ENCODE measurements at places on chromosomes 13 and 19.

- no peak for DNase-seq
Observed at GRCh38 chr13:65378943-65379519, 1851.1 kb downstream of the PCDH9 start.

- DNase-seq, result no peak
Observed at GRCh38 chr13:68535329-68535728, 1305.2 kb upstream of the PCDH9 start.

- no peak for DNase-seq
Observed at GRCh38 chr13:97435323-97435722, 1.4 kb downstream of the RAP2A start.

DNA sequence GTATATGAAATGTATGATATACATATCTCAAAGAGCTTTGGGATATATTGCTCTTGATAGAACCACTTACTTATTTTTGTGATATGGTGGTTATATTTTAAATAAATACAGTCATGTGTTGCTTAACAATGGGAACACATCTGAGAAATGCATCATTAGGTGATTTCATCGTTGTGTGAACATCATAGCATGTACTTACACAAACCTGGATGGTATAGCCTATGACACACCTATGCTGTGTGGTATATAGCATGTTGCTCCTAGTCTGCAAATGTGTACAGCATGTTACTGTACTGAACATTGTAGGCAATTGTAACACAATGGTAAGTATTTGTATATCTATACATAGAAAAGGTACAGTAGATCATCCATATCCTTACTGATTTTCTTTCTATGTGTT lies 7.7 kb downstream of the RB1 start:
- no peak for DNase-seq

DNA sequence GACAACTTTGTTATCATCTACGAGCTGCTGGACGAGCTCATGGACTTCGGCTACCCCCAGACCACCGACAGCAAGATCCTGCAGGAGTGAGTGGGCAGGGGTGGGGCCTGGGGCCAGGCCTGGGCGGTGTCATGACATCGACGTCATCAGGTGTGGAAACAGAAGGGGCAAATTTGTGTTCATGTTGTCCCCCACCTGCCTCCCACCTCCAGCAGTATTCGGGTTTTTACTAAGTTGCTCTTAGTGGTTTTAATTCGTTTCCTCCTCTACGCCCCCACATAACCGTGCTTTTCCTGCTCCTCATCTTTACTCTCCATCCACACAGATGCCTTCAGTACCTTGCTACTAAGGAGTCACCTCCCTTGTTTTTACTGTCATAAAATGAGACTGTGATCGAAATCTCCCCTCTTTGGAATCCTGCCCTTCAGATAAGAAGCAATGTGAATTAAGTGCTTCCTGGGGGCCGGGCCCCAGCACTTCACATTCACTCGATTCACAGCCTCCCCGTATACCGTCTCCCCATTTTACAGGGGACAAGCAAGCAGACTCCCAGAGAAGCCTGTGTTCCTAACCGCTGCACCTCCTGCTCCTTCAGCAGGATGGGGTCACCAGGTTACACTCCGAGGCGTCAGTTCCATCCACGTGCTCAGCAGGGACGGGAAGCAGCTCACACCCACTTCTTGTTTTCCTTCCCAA lies 10.5 kb downstream of the AP1M1 start:
- DNase-seq, result no peak

DNA sequence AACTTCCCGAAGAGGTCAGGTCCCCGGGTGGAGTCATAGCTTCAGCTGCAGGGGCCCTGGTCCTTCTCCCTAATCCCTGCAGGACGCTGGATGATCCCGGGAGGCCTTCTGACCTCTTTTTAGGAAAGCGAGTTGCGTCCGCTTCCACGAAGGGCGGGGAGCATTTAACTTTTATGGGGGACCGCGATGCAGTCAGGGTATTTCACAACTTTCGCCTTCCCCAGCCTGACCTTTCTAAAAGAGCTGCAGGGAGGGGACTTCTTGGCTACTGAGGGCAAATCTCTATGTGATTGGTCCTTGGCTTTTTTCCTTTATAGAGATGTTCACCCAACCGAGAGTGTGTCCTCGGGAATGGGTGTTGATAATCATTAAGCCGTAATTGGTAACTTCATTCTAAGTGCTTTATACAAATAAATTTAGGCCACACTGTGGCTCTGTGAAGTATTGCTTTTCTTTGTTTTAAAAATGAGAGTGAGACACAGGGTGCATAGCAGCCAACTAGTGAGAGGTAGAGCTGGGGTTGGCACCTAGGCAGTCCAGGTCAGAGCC lies 778 bp downstream of the ZNF230 start:
- DNase-seq, result no peak

GRCh38 chr13:36764536-36764935 lies 54.5 kb upstream of the RFXAP start:
- no peak for DNase-seq

DNA sequence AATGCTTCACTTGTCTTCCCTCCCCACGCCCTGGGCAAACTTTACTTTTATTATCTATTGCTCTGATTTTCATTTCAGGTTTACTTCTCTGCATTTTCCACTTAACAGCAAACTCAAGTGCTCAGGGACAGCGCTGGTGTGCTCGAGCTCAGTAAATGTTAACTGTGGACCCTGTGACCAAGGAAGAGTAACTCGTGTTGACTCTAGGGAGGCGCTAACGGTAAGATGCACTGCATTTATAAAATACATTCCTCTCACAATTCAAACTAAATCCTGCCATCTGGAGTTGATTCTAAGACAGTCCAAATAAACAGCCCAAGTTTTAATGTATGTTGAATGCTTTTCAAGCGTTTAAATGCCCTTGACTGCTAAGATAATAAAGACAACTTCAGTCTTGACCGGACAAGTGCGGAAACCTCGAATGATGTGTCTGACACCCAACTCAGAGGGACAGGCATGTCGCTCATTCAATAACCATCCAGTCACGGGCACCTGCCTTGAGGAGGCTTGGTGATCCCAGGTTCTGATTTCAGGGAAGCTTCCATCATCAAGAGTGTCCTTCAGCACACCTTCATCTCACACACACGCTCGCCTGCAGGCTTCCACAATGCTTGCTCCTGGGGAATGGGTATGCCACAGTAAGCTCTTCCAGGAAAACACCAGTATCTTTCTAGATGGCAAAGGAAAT lies 93.2 kb downstream of the STK24 start:
- no peak for DNase-seq

GRCh38 chr13:28637714-28638355 lies 21.1 kb upstream of the POMP start:
- DNase-seq, result no peak

- no peak for DNase-seq
Observed at GRCh38 chr13:75704927-75705288, 68.8 kb downstream of the LMO7 start.

GRCh38 chr19:38664503-38665211 lies 17.2 kb downstream of the ACTN4 start:
- no peak for DNase-seq

DNA sequence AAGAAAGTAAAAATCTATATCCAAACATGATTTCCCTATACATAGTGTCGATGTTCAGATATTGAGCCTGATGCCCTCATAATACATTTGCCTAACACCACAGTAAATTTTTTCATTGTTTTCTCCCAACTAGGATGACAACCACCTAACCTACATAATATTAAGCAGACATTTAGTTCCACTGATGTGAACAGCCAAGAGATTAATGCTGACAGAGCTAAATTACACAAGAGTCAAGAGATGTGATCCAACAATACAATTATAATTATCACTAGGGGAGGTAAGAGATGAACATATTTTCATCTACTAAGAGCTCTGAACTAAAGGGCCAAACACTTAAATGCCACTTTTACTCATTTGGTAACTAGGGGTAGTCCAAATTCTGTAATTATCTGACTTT lies 145.9 kb downstream of the DACH1 start:
- no peak for DNase-seq

GRCh38 chr13:85313761-85314503 lies 485.3 kb downstream of the SLITRK6 start:
- DNase-seq, result no peak

GRCh38 chr13:27171827-27172494 lies 350 bp upstream of the USP12 start:
- DNase-seq, result peak; percentile 93

- no peak for DNase-seq
Observed at GRCh38 chr13:105196052-105196451, 1339.4 kb downstream of the EFNB2 start.

GRCh38 chr19:4816202-4816949 lies 15.1 kb downstream of the TICAM1 start:
- DNase-seq, result no peak

GRCh38 chr13:49641801-49642291 lies 13.5 kb downstream of the ARL11 start:
- no peak for DNase-seq

DNA sequence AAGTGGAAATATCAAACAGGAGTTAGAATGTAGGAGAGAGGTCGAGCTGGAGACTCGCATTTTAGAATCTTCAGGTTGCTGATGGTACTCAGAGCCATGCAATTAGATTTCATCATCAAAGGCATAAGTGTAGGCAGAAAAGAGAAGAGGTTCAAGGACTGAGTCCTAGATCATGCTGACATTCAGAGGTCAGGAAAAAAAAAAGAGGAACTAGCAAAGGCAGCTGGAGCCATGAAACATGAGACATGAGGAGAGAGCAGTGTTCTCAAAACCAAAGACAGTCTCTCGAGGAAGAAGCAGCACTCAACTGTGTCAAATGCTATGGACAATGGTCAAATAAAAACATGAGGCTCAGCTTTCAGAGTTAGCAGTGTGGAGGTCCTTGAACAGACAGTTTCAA lies 12.4 kb upstream of the TPP2 start:
- no peak for DNase-seq

- DNase-seq, result no peak
Observed at GRCh38 chr13:73720216-73720840, 413.9 kb downstream of the KLF12 start.

- no peak for DNase-seq
Observed at GRCh38 chr13:40024967-40025714, 369.7 kb downstream of the COG6 start.

DNA sequence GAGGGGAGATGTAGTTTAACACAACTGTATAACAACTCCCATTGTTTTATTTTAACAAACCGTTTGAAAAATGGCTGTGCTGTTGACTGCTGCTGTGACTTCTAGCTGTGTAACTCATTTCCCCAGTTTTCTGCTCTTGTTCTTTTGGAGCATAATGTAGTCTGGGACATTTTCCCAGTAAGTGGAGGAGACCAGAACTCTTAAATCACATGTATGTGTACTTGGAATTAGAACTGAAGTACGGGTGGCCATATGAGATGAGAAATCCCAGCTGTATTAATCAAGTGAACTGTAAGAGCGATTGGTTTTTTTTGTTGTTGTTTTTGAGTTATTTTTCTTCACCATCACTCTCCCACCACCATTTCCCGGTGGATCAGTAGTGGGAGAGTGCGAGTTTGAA lies 49.4 kb upstream of the RNF113B start:
- no peak for DNase-seq

DNA sequence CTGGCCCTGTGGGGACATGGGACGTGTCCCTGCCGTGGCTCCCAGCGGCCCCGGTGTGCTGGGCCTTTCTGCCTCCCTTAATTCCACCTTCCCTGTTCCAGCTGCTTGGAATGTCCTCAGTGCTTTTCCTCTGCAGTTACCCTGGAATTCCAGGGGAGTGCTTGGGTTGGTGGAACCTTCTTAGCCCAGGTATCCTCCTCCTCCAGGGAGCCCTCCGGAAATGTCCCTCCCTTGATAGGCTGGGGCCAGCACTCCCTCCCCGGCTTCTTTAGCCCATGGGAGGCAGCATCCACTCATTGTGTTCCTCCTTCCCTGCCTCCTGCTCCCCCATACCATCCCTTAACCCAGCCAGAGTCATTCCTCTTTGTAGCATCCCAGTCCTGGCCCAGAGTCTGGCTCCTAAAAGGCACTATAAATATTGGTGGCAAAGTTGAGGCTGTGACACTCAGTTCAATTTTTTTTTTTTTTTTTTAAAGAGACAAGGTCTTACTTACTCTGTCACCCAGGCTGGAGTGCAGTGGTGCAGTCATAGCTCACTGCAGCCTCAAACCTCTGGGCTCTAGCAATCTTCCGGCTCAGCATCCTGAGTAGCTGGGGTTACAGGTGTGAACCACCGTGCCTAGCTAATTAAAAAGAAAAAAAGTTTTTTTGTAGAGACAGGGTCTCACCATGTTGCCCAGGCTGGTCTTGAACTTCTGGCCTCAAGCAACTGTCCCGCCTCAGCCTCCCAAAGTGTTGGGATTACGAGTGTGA lies 13.7 kb upstream of the SLC7A10 start:
- no peak for DNase-seq

DNA sequence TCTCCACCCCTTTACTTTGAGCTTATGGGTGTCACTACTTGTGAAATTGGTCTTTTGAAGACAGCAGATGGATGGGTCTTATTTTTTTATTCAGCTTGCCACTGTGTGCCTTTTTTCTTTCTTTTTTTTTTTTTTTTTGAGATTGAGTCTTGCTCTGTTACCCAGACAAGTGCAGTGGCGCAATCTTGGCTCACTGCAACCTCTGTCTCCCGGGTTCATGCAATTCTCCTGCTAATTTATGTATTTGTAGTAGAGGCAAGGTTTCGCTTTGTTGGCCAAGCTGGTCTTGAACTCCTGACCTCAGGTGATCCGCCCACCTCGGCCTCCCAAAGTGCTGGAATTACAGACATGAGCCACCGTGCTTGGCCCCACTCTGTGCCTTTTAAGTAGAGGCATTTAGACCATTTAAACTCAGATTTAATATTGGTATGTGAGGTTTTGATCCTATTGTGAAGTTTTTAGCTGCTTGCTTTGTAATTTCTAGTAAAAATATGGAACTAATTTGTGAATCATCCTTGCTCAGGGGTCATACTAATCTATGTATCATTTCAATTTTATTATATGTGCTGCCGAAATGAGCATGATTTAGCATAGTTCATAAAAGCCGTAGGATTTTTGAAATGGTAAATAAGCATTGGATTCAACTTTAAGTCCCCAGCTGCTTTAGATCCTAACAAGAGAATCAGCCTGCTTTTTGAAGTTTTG lies 584.5 kb downstream of the SLITRK1 start:
- DNase-seq, result no peak

DNA sequence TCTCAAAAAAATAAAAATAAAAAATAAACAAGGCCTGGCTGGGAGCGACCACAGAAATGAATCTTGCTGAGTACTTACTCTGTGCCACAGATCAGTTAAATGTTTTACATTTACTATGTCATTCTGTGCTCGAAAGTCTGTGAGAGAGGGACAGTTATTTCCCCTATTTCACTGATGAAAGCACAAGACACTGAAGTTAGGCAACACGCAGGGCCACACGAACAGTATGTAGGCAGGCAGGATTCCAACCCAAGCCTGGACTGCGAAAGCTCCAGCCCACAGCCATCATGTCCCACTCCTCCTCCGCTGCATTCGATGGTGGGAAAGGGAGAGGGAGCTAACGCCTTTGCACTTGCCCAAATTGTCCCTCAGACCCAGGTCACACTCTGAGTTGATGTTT lies 34.2 kb downstream of the RUBCNL start:
- DNase-seq, result no peak

DNA sequence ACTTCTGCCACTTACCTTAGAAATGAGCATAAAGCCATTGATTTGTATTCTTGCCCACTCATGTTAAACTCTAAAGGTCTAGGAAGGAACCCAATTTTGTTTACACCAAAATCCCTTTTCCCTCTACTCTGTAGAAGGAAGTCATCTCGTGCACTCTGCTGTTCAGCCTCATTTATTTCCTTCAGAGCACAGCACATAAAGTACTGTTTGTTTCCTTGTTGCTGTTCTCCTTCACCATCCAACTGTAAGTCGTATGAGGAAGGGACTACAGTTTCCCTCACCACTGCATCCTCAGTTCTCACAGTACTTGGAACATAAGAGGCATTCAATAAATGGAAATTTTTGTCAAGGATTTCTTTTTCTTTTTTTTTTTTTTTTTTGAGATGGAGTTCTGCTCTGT lies 24.6 kb downstream of the CDADC1 start:
- no peak for DNase-seq

Data from memory B cell (primary cell).